Central memory CD4-positive, alpha-beta T cell (primary cell): ENCODE measurements at places on chromosomes 7 and 10.

DNA sequence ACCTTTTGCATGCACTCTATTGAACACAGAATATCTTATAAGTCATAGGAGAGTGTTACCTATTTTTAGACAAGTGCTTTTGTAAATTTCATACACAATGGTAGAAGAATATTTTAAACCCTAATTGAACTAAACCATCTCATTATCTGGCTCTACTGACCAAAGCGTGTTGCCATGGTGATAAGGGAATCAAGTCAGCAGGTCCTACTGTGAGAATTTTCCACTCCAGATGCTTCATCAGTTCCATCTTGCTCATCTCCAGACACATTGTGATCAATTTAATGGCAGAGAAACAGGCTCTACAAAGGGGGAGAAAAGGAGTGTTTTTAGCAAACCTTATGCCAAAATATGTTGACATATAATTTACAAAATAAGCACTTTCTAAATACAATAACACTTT is 621.9 kb upstream of the GHITM start:
- DNase-seq, result no peak

DNA sequence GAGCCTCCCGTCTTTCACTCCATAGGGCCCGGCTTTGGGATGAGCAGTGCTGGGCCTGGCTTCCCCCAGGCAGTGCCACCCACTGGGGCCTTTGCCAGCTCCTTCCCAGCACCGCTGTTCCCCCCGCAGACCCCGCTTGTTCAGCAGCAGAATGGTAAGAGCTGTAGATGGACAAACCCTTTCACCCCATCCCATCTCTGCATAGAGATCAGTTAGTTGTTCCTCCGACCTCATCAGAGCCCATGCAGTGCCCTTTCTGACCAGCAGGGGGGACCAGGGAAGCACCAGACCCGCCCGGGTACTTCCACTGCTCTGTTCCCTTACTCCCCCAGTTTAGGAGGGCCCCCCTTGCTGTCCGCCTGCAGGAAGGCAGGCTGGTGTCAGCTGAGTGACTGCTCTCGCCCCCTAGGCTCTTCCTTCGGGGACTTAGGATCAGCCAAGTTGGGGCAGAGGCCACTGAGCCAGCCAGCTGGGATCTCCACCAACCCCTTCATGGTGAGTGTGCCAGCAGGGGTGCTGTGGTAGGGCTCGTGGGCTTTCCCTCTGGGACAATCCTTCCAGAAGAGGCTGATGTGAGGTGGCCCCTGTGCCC is 9.8 kb downstream of the SAP25 start:
- peak; percentile 71 for DNase-seq

DNA sequence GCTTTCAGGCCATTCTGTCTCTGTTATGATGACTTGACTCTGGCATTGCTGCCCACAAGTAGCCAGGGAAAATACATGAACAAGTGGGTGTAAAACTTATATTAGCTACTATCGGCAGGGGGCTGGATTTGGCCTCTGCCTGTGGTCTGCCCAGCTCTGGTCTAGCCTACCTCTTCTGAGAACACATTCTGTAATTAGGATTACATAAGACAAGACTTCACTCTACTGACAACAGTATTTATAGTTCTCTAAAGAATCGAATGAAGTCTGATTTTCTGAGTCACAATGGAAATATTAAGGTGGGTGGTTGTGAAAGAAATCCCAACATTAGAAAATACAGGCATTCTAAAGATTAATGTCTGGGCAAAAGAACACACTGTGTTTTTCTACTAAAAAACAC is 55.5 kb downstream of the DLD start:
- no peak for DNase-seq

GRCh38 chr10:74460812-74461211 is 309.8 kb downstream of the ADK start:
- DNase-seq, result no peak

DNA sequence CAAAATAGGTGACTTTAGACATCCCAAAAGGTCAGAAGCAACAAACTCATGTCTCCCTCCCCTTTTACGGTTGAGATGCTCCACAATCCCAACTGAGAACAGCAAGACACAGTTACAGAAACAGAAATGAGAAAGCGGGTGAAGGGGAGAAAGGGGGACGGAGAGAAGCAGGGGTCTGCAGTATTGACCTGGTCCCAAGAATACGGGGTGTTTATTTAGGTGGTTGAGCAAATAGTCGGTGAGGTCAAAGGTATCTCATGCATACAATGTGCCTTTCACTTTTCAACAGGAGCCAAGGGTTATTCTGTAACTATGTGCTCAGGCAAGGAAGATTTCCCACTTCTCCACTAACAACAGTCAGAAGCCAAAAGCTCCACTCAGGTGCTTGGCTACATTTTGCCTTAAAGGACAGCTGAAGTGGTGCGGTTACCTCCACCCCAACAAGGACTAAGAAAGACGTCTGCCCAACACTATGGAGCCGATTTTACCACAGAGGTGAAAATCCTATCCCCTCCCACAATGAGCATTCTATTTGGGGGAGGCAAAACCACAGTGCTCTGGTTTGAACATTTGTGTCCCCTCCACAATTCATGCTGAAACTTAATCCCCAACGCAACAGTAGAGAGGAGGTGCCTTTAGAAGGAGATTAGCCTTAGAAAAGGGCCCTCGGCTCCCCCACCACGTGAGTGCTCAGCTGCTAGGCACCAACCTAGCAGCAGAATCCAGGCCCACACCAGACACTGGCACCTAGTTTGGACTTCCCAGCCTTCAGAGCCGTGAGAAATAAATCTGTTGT is 77.9 kb downstream of the PARD3 start:
- DNase-seq, result no peak

- DNase-seq, result no peak
These were observed 127.5 kb downstream of the CRPPA start for GRCh38 chr7:16293669-16294425.

DNA sequence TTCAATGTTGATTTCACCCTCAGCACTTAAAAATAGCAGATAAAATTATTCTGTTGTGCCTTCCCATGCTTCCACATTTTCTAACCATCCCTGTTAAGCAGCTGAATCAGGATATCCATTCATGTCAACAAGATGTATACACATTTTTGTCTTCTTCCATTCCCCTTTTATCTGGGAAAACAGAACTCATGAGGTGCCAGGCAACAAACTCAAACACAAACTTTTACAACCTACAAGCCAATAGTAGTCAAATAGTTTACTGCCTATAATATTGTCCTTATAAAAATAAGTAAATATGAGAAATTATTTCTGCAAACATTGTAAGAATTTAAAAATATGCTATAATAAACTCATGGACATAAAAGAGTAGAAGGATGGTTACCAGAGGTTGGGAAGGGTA is 1569.8 kb downstream of the REEP3 start:
- no peak for DNase-seq

DNA sequence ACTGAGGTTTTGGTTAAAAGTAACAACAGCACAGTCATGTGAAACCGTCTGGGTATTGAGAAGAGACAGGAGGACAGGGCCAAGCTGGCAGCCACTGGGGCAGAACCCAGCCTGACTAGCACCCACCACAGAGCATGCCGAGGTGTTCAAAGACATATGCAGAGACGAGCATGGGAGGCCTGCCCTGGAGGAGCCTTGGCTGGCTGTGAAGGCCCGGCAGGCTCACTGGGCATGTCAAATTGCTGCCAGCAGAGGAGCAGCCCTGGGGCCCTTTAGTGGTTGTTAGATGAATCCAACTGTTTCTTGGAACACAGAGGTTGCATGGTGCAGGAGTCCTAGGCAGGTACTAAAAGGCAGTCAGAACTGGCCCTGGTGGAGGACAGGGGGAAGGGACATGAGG is 5.0 kb upstream of the GDF2 start:
- no peak for DNase-seq

- no peak for DNase-seq
These were observed 60.0 kb downstream of the CREB5 start for GRCh38 chr7:28472332-28472731.

- peak; percentile 88 for DNase-seq
These were observed 29.7 kb downstream of the TRIM8 start for GRCh38 chr10:102673819-102674511.

DNA sequence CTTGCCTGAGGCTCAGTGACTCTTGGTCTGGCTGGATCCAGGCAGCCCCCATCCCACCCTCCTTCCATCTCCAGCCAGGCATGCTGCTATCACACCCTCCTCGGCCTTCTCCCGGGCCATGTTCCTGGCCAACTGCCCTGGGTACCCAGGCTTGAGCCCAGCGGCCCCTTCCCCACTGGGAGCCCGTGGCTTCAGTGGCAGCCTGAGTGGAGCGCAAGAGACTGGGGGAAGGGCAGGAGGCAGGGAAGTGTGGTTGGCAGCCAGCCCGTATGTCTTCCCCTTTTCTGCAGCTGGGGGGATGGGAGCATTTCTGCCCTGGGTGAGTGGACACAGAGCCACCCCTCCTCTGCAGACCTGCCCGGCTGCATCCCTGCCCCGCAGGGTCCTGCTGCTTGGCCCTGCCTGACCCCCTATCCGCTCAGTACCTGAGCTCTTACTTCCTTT is 148.5 kb downstream of the ARHGAP22 start:
- no peak for DNase-seq

GRCh38 chr7:46637793-46638735 is 717.0 kb upstream of the IGFBP3 start:
- DNase-seq, result no peak

GRCh38 chr7:109782806-109783205 is 1213.1 kb downstream of the DNAJB9 start:
- no peak for DNase-seq

DNA sequence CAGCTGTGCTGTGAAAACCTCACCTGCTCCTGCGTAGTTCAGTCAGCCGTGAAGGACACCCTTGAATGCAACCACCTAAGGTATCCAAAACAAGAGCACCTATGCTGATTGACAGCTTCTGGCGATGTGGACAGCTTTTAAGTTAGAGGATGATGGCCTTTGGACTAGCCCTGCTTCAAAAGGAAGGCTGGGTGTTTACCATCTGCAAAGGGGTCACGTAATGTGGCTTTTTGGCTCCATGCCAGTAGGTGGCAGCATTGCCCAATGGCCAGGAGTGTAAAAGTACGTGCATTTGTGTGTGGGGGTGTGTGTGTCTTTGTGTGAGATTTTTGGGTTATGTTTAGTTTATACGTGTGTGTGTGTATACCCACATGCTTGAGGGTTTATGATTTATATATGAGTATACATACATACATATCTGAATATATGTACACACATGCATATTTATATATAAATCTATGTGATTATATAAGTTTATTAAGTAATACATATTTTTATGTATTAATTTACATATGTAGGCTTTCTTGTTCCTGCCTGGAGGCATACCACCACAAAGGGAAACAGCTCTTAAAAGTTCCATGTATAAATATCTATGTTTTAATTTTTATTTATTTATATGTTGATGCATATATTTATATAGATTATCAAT is 236.3 kb upstream of the ANKRD30A start:
- DNase-seq, result peak; percentile 2

- DNase-seq, result no peak
These were observed 68.9 kb downstream of the PTPRZ1 start for GRCh38 chr7:121941830-121942229.

DNA sequence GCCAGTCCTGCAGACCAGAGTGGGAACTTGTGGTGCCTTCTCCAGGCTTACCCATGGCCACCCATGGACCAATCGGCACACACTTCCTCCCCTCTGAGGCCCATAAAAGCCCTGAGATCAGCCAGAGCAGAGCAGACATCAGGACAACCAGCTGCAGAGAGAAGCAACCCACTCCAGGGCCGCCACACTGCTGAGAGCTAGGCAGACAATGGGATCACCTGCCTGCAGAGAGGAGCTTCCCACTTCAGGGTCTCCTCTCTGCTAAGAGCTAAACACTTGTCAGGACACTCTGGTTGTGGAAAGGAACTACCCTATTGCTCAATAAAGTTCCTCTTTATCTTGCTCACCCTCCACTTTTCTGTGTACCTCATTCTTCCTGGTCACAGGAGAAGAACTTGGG is 34.0 kb downstream of the C7orf25 start:
- no peak for DNase-seq

DNA sequence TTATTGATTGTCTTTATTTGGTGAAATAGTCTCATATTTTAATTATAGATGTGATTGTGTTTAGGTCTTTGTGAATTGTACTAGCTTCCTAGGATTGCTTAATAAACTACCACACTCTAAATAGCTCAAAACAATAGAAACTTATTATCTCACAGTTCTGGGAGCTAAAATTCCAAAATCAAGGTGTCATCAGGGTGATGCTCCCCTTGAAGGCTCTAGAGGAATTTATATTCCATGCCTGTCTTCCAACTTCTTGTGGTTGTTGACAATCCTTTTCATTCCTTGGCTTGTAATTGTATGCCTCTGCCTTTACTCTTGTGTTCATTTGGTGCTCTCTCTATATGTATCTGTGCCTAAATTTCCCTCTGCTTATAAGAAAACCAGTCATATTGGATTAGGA is 155.3 kb upstream of the AKR1E2 start:
- DNase-seq, result no peak

GRCh38 chr7:137235434-137235833 is 108.1 kb downstream of the PTN start:
- DNase-seq, result no peak

DNA sequence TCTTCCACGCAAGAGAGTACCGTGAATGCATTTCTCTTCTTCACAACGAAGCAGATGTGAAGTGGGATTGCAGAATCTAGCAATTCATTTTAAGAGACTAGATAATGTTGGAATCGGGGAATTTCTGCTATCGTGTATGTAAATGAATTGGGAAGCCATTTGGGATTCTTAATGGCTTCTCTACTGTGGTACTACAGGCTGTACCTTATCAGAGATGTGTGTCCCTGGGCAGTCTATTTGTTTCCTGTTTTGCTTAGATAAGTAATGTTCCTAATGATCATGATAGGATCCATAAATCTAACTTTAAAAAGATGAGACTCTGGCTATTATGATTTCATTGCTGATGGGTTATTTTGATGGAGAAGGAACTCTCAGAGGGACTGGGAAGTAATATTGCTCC is 320.6 kb downstream of the REEP3 start:
- no peak for DNase-seq

- DNase-seq, result no peak
These were observed 86.0 kb upstream of the ZNF32 start for GRCh38 chr10:43734716-43735115.

DNA sequence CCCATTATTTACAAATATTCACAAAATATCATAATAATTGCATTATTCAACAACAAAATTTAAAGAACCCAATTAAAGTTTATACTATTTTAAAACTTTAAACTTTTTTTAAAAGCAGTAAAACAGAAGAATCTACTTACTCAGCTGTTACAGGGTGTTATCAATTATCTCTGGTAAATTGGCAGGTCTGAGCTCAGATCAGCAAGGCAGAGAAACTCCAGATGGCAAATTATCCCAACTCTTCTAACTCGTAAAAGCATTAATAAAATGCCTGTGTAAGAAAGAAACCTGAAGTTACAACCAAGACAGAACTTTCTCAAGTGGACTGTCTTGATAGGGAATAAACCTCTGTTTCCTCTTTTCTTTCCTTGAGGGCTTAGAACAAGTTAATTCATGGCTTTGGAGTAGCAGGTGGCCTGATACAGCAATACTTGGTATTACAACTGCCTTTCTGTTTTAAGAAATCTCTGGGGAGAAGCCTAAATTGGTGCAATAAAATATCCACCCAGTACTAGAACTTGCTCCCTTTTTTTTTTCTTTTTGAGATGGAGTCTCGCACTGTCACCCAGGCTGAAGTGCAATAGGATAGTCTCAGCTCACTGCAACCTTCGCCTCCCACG is 275.3 kb upstream of the MKLN1 start:
- no peak for DNase-seq

GRCh38 chr10:114652402-114653368 is 5.4 kb downstream of the ABLIM1 start:
- DNase-seq, result no peak
